ENCODE measurements at places on chromosomes 11 and 22. TPM values are rescaled to one million over a fixed set of nuclear protein-coding genes. Genes with fewer than 3 reads are reported as not detected.

Gene CBLIF
- not detected for total RNA-seq

Gene GDPD4
- not detected for total RNA-seq

Gene PLAAT4
- 17.9 TPM for total RNA-seq

Gene ZPR1
- total RNA-seq: 30.3 TPM

Gene ANKRD49
- total RNA-seq: 8.6 TPM

Gene BIK
- not detected for total RNA-seq

Gene TMPRSS13
- total RNA-seq: not detected

Gene FOLR1
- not detected for total RNA-seq

DNA sequence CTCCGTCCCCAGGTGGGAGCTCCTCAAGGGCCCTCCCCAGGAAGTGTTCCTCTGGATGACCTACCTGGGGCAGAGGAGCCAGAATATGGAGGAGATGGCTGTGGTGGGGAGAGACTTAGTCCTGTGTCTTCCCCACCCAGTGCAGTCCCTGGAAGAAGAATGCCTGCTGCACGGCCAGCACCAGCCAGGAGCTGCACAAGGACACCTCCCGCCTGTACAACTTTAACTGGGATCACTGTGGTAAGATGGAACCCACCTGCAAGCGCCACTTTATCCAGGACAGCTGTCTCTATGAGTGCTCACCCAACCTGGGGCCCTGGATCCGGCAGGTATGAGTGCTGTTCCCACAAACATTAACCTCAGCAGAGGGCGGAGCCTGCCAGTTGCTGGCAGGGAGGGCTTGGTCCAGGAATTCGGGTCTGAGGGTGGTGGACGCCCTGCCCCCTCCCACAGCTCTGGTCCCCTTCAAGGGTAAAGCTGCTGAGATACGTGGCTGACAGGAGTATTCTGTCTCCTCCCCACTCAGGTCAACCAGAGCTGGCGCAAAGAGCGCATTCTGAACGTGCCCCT is 3.4 kb downstream of the FOLR3 start:
- DNase-seq: no peak

DNA sequence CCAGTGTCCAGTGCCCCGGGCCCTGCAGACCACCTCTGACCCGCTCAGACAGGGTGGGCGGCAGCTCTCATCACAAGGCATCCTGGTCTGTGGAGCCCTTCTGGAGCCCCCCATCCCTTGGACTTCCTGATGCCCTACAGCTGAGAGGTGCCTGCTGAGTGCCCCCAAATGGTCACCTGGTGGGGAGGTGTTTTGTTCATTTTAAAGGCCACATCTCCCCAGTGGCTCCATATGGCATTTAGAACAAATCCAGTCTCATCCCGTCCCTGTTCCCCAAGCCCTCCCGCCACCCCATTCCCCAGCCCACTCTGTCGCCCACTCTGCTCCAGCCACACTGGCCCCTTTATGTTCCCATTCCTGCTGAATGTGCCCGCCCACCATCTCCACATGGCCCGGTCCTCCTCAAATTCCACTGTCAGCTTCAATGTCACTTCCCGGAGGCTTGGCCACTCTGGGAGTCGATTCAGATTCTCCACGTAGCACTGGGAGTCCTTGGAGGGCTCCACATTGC is 32.8 kb downstream of the OSBPL5 start:
- no peak for DNase-seq

- DNase-seq: no peak
Measured at GRCh38 chr11:121538054-121538453, 85.3 kb upstream of the SORL1-AS1 start.

GRCh38 chr11:61769946-61770683 is 17.7 kb downstream of the MYRF start:
- no peak for DNase-seq

DNA sequence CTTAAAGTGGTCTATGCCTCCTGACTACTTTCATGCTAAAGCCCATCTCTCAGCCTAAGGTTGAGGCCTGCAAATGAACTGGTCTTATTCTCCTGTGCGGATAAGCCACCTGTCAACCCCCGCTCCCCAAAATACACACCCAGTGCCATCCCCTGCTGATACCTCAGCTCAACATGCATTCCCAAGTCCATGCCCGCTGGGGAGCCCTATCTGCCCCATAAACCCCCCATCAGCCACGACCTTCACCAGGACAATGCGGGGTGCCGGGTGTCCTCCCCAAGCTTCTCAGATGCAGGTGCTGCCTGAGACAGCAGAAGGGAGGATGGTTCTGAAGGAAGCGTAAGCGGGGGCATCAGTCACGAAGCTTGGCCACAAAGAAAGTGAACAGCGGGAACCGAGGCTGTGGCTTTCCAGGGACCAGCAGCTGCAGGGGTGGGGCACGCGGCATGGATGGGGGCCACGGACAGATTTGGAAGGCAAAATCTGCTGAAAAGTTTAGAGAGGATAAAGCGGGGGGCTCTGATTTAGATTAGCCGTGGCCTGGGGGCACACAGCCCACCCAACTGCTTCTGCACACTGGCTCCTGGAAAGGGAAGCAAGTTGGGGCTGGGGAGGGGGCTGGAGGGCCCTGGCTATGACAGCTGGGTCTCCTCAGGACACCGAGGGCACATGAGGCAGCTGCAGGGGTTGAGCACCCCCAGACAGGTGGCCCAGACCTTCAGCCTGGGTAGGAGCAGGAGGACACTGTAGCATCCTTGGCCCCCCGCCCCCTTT is 1391.9 kb downstream of the TBC1D22A start:
- DNase-seq: no peak

DNA sequence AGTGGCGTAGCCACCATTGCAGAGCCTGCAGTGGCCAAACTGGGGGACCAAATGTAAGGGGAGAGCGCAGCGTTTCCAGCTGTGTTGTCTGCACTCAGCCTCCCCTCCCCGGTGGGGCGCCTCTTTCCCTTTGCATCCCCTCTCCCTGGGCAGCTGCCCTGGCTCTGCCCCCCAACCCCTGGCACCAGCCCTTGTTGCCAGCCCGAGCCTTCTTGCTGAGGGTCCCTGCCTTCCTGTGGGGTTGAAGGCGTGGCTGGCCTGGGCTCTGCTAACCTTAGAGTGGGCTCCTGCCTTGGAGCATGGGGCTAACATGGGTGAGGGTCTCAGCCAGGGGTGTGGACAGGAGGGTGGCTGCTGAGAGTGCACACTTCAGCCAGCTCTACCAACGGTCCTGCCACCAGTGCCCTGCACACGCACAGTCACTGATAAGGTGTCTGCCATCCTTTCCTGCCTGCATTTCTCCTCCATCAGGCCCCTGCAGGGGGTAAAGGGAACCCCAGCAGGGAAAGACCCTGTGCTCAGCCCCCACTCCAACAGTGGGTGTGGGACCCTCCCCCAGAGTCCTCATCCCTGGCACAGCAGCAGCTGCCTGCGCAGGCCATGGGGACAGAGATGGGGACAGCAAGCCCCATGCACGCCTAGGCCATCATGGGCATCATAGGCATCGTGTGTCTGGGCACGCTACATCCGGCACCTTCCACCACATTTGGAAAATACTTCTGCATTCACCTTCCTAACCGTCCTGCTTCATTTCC is 43.5 kb downstream of the CERK start:
- DNase-seq: no peak

GRCh38 chr11:15672825-15673224 is 558.1 kb downstream of the INSC start:
- no peak for DNase-seq

- no peak for DNase-seq
Measured at GRCh38 chr11:41201156-41201555, 258.3 kb downstream of the LRRC4C start.

DNA sequence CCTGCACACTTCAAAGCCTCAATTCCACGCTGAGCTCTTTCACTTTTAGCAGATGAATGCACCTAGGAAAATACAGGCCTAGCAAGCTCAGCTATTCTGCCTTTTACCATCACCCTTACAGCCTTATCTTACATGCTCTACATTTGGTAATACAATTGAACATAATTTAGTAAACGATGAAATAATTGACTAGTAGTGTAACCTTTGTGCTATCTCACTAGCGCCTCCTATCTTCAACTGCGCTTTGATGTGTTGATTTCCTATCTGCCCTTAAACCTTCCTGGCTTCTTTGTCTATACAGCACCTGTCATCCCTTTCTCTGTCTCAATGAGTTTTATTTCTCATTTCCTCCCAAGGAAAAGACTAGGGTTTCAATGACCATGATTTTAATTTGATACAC is 149.7 kb downstream of the LRRC4C start:
- no peak for DNase-seq

- DNase-seq: no peak
Measured at GRCh38 chr11:10488934-10489691, 34.0 kb downstream of the AMPD3 start.

GRCh38 chr11:77395460-77396173 is 78.3 kb downstream of the PAK1 start:
- DNase-seq: no peak

DNA sequence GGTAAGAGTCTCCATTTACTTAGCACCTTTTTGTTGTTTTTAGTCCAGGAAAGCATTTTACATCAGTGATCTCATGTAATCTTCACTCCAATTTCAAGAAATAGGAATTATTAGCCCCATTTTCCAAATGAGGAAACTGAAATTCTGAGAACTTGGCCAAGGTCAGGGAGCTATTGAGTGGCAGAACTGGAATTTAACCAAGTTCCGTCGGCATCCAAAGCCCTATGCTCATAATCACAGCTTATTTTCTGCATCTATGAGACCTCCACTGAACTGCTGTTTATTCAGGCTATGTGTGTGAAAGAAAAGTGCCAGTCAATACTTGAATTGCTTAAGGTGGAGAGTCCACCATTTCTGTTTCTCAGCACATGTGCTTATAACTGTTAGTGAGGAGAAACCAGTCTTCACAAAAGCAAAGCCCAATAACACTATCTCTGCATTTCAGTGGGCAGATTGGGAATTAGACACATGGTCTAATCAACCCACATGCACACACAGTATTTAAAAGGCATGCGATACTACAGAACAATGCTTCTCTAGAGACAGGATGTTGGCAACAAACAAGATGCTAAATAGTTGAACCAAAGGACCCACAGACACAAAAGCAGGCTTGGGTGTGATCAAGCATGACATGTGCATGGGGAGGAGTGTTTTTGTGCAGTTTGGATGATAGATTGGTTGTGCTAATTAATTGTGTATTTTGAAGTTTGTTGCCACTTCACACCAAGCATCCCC is 780.6 kb downstream of the OPCML start:
- DNase-seq: no peak

GRCh38 chr11:29255401-29255800 is 761.4 kb downstream of the KCNA4 start:
- DNase-seq: no peak

DNA sequence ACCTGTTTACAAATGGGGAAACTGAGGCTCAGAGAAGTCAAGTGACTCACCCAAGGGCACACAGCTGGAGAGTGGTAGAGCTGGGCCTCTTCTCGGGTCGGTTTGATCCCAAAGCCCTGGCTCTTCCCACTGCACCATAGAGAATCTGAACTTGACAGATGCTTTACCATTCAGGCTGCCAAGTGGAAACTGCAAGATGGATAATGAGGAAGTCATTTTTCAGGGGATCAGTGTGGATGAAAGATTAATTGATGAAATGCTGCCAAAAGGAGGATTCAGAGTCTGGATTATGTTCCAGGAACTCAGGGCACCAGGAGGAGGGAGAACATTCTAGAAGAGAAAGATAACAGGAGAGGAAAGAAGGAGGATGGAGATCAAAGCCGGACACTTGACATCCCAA is 185.9 kb upstream of the ZBED5 start:
- DNase-seq: no peak
